ENCODE measurements at places on chromosomes 6 and 20. TPM values are rescaled to one million over a fixed set of nuclear protein-coding genes. Genes with fewer than 3 reads are reported as not detected.

Gene SLA2
- 44.9 TPM for total RNA-seq

Gene NKX2-2
- total RNA-seq, result not detected

Gene NUP43
- 78.7 TPM for total RNA-seq

Gene COL9A1
- not detected for total RNA-seq

Gene ELOVL2
- not detected for total RNA-seq

Gene PAK5
- total RNA-seq, result not detected

Gene GINM1
- 23.3 TPM for total RNA-seq

DNA sequence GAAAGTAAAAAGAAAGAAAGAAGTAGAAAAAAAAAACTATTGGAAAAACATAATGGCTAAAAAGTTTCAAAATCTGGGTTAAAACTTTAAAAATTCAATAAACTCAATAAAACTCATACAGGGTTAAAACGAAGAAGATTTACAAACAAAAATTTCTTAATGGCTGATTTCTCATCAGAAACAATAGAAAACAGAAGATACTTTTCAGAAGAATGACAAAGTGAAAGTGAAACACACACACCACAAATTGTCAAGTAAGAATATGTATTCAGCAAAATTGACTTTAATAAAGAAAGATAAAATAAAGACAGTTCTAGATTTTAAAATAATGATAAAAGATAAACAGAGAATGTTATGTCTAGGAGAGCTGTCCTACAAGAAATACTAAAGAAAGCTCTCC, 618.9 kb upstream of the GJE1 start:
- H3K36me3 ChIP-seq, result peaks cover 2% of the 10 kb centered on the region
- peaks cover 14% of the 10 kb centered on the region for H3K4me1 ChIP-seq
- no peak for DNase-seq
- no peaks in the 10 kb centered on the region for H3K27me3 ChIP-seq
- peak overlapping the region; percentile 90 for H3K27ac ChIP-seq

DNA sequence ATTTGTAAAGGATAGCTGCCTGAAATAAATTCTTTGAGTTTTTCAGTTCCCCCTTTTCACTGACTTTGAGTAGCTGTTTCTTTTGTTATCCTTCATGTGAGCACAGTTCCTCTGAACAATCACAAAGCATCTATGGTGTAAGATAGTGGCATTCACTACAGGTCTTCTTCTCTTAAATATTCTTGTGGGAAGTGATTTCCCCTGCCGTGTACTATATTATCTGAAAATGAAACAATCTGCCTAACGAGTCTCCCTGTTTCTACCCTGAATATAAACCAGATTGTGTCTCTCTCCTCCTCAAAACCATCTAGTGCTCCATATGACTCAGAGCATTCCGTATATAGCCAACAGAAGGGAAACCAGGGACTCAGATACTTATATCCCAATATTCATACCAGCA, 380.1 kb upstream of the SOX4 start:
- H3K4me1 ChIP-seq, result peaks cover 9% of the 10 kb centered on the region
- no peak for DNase-seq
- H3K4me3 ChIP-seq, result no peak overlapping the region
- H3K27ac ChIP-seq, result no peak overlapping the region
- H3K36me3 ChIP-seq, result peaks cover 8% of the 10 kb centered on the region

DNA sequence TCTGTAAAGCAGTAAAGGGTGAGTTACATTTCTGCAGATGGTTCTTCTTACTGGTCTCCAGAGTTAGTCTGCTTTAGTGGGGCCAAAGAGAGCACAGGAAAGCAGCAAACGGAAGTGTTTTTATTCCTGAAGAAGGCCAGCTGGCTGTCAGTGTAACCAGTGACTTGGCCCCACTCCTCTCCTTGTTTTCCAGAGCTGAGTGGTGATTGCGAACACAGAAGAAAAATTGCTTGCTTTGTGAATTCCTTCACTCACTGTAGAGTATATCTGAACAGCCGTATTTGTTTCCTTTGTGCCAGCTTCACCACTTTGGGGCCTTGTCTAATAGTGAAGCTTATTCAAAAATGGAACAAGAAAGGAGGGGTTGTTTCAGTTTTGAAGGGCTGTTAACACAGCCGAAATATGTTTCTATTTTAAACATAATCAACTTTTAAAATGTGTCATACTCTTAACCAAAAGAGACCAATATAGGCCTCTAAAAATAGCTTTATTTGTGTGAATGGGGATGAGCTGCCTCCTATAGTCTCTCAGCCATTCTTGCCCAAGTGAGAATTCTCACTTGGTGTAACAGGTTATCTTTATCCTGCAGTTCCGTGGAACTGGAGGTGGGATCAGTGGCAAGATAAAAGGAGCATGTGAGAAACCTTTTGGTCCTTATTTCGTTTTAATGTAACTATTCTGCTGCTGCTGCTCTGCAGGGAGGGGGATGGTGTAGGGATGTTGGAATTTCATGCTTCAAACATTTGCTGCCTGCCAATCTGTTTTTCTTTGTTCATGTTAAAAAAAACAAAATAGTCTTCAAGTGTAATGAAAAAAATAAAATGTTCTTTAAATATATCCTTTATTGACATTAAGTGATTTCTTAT, 37.8 kb downstream of the ZC2HC1B start:
- no peaks in the 10 kb centered on the region for H3K4me1 ChIP-seq
- H3K4me3 ChIP-seq, result peak overlapping the region; percentile 10
- no peak for DNase-seq
- H3K27me3 ChIP-seq, result no peaks in the 10 kb centered on the region
- no peak overlapping the region for H3K27ac ChIP-seq

DNA sequence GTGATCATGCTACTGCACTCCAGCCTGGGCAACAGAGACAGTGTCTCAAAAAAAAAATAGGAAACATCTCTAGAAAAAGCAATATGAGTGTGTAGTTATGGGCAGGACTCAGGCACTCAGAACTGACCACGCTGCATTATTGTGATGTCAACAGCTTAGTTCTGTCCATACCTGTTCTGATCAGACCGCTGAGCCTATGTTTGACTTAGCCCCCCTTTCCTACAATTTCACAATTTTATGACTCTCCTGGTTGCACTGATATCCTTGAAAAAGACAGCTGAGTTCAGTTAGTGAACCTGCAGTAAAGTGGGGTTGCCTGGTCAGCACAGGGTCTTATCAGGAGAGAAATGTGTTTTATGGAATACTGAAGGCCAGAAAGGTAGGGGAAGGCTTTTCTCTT, 37.8 kb upstream of the PRDM1 start:
- no peak overlapping the region for H3K4me3 ChIP-seq
- peaks cover 16% of the 10 kb centered on the region for H3K27me3 ChIP-seq
- no peak for DNase-seq
- no peak overlapping the region for H3K27ac ChIP-seq
- H3K4me1 ChIP-seq, result peaks cover 5% of the 10 kb centered on the region
- H3K36me3 ChIP-seq, result no peaks in the 10 kb centered on the region

DNA sequence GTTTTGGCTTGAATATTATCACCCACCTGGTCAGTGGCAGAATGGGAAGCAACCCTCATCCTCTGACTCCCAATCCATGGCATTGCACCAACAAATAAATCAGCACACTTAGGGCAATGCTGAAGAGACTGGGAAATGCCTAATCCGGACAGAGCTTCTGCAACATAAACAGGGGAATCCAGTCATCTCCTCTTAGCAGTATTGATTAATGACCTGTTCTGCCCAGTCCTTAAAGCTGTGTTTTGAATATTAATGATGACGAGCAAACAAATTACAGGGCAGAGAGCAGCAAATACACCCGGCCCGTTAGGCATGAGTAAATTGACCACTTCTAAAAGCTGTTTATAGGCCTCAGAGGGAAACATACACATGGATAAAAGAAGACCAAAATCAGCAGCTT, 77.0 kb upstream of the B3GAT2 start:
- H3K27ac ChIP-seq, result no peak overlapping the region
- H3K27me3 ChIP-seq, result peaks cover 18% of the 10 kb centered on the region
- H3K36me3 ChIP-seq, result no peaks in the 10 kb centered on the region
- no peaks in the 10 kb centered on the region for H3K4me1 ChIP-seq
- DNase-seq, result no peak
- H3K4me3 ChIP-seq, result no peak overlapping the region

GRCh38 chr6:96610019-96610418, 47.1 kb downstream of the FHL5 start:
- H3K27me3 ChIP-seq, result peaks cover 4% of the 10 kb centered on the region
- H3K36me3 ChIP-seq, result no peaks in the 10 kb centered on the region
- no peaks in the 10 kb centered on the region for H3K4me1 ChIP-seq
- no peak overlapping the region for H3K4me3 ChIP-seq
- DNase-seq, result no peak

DNA sequence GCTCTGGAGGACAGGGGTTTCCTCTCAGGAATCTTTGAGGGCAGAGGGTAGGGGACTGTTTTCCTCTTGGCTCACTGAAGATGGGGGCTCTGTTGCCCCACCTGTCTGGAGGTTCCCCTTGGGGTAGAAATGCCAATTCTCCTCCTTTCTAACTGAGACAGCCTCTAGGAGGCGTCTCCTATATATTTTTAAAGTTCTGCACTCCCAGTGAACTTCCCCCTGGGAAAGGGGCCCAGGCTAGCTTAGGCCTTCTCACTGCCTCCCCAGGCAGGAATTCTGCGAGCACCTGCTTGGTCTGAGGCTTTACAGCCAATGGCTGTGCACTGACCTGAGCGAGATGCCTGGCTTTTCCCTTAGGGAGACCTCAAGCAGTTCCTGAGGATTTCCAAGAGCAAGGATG, 24.8 kb upstream of the SRF start:
- no peak for DNase-seq
- H3K27me3 ChIP-seq, result no peaks in the 10 kb centered on the region
- peaks cover 30% of the 10 kb centered on the region for H3K4me1 ChIP-seq
- H3K27ac ChIP-seq, result no peak overlapping the region

GRCh38 chr6:159754401-159754800, 7.4 kb upstream of the ACAT2 start:
- DNase-seq, result no peak
- H3K4me1 ChIP-seq, result peaks cover 25% of the 10 kb centered on the region
- no peaks in the 10 kb centered on the region for H3K27me3 ChIP-seq
- peaks cover 38% of the 10 kb centered on the region for H3K36me3 ChIP-seq
- no peak overlapping the region for H3K4me3 ChIP-seq

DNA sequence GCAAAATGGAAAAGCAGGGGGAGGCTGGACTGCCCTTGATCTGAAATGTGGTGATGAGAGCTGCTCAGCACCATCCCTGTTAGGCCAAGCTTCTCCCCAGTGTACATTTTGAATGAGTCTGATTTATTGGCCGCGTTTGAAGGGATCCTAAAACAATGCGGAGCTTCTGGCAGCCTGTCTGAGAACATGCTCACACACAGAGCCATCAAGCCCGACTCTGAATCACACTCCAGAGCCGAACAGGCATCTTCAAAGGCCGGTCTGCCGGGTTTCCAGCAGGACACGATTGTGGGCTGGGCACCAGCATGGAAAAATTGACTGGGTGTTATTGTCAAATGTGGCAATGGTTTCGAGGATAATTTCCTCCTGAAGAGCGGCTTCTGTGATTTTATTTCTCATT, 235.9 kb downstream of the TFAP2C start:
- no peak overlapping the region for H3K4me3 ChIP-seq
- H3K27ac ChIP-seq, result no peak overlapping the region
- peaks cover 24% of the 10 kb centered on the region for H3K27me3 ChIP-seq

GRCh38 chr6:13461805-13462204, 25.6 kb downstream of the GFOD1 start:
- no peak for DNase-seq
- no peak overlapping the region for H3K4me3 ChIP-seq
- peaks cover 91% of the 10 kb centered on the region for H3K4me1 ChIP-seq
- H3K27me3 ChIP-seq, result no peaks in the 10 kb centered on the region
- no peaks in the 10 kb centered on the region for H3K36me3 ChIP-seq

DNA sequence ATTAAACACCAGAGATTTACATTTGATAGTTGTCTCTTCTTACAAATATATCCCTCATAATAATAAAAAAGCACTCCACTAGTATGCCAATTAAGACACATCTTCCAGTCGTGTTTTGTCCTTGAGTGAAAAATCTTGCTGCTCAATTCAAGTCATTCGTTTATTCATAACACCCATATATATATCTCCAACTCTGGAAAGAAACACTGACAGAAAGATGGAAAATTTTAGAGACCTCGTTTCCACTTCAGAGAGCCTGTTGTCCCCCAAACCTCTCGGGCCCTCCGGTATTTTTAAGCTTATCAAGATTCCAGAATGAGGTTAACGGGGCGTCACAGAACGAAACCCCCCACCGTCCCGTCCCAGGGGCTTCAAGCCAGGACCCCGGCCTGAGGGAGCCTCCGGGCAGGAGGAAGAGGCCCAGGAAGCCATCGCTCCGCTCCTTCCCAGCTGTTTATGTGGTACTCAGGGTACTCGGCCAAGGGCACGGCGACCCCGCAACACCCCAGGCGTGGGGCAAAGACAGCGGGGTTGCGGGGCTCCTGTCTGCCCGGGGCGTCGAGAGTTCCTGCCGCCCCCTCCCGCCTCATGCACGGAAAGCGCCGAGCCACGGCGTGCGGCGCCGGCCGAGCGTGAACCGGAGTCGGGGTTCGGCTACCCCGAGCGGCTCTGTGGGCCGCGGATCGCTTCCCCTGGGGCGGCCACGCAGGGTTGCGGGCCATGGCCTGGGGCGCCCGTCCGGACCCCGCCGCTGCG, 623 bp upstream of the SNX9 start:
- peaks cover 22% of the 10 kb centered on the region for H3K36me3 ChIP-seq
- peaks cover 18% of the 10 kb centered on the region for H3K27me3 ChIP-seq
- H3K4me3 ChIP-seq, result peak overlapping the region; percentile 89

DNA sequence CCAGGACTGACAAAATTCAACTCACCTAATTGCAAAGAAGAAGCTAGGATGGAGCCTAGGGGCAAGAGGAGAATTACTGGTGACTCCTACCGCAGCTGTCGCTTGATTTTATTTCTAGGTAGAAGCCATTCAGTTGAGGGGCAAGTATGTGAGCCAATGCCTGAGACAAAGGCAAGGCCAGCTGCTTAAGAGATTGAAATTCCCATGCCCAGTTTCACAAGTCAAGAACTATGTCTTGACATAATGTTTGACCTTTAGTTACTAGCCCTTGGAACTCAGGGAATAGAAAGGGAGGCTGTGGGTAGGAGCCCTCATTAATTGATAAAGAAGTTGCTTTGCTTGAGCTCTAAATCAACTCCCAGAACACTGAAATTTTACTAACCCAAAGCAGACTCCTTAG, 54.0 kb downstream of the GPR63 start:
- peaks cover 19% of the 10 kb centered on the region for H3K27me3 ChIP-seq
- no peaks in the 10 kb centered on the region for H3K36me3 ChIP-seq
- no peak overlapping the region for H3K4me3 ChIP-seq
- no peak overlapping the region for H3K27ac ChIP-seq
- peaks cover 4% of the 10 kb centered on the region for H3K4me1 ChIP-seq
- DNase-seq, result no peak

DNA sequence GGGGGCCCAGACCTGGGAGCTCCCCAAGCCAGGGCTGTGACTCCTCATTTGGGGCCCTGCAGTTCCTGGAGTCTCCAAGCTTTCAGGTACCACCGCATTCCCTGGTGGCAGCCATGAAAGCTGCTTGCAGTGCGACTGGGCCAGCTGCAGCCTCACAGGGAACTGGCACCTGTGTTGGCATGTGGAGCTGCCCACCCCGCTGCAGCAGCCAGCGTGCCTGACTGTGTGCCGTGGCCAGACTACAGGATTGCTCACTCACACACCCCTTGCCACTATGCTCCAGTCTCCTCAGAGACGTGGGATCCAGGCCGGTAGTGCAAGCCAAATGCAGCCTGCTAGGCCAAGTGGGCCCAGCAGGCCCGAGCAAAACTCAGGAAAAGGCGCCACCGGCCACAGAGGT, 450.7 kb downstream of the COL12A1 start:
- H3K27me3 ChIP-seq, result no peaks in the 10 kb centered on the region
- H3K27ac ChIP-seq, result no peak overlapping the region

Data from activated T-cell treated with anti-CD3 and anti-CD28 coated beads, Interleukin-2, amount 50 U/mL, for 72 hours (primary cell).